Activated T-helper 1 cell treated with anti-CD3 and anti-CD28 coated beads, Interleukin-12 subunit alpha, Interleukin-12 subunit beta, Interleukin-2, Interleukin-4 antibody, amounts not matched to agents 30 ng/mL and 10 ng/mL and 1 ng/mL, durations not matched to agents 14 hours and 24 hours and 36 hours (primary cell): ENCODE measurements at places on chromosomes 7 and 10.

DNA sequence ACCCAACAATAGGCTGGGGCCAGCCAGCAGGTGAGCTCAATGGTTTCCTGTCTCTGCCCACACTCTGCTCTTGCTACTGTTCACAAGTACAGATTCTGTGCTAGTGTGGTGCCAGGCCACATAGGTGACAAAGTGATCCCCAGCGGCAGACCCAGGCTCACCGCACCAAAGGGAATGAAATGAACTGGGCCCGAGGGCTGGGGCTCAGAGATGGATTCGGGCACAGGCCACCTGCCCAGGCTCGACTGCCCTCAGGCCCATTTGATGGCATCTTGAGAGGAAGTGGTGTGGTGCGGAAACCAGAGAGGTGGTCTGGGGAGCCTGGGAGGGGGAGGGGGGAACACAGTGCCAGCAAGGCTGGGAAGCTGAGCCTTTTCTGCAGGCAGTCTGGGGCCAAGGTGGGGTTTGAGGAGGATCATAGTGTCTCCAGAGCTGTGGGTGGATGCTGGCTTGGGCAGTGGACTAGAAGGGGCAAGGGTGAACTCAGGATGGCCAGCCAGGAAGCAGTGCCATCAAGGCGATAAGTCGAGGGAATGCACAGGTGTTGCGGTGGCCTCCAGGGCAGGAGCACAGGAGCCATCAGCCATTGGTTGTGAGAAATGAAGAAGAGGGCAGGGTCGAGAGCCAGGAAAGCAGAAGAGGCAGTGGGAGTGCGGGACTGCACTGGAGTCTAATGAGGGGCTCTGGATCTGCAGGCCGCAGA is 85.2 kb downstream of the ARHGAP22 start:
- no peak for DNase-seq

GRCh38 chr7:44472843-44473242 is 17.6 kb downstream of the NUDCD3 start:
- DNase-seq: no peak

GRCh38 chr7:156230576-156230975 is 410.0 kb upstream of the RNF32 start:
- DNase-seq: no peak

DNA sequence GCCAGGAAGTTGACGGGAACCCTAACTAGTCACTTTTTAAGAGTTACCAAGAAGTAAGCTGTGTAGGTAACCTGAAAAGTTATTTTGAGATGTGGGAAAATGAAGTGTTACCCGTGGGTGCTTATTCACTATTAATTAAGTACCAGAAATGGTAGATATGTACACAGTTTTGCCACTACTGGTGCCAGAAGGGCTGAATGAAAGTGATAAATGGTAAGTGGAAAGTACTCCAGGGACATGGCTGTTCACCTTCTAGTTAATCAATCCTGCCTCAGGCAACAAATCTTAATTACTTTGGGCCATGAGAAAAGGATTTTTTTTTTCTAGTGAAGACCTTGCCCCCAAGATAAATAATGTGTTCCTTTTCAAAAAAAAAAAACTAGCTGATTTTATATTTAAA is 15.8 kb downstream of the NET1 start:
- no peak for DNase-seq

GRCh38 chr10:93071674-93072224 is 1.9 kb upstream of the CYP26A1 start:
- no peak for DNase-seq

DNA sequence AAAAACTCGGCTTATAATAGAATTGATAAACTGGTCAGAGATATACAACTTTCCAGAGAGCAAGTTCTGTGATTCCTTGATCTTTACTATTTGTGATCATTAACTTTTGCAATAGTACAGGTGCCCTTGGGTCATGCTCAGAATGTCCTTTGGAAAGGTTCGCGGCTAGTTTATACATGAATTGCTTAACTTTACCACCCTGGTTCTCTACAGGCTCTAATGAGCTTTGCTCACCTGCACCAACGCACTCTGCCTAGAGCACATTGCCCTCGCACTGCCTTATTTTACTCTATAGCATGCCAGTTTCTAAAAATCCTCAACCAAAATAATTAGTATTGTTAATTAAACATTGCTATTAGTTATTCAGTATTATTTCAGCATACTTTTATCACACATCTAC is 931.2 kb upstream of the KCND2 start:
- no peak for DNase-seq

DNA sequence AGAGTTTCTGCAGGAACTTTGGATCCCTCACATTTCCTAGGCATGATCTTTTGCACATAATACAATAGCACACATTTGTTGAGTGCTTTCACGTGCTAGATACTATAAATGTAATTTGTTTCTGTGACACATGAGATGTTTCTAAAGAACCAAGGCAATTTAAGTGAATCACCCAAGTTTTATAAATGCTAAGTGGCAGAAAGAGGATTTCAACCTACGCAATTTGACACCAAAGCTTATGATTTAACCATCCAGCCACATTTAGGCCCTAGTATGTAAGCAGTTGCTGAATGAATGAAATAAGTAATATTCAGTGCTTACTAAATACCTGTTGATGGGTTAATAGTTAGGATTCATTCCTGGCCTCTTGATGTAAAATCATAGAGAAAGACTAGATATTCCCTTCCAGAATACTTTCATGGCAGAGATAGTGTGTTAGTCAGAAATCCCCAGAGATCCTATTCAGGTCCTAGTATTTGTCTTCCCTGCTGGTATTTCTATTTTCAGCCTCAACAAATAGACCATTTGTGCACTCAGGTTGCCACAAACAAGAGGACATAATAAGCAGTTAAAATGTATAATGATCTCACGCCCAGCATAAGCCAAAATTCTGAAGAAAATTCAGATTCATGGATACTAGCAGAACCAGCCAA is 572.6 kb downstream of the IPMK start:
- no peak for DNase-seq

GRCh38 chr7:30270921-30271320 is 13.5 kb upstream of the ZNRF2 start:
- DNase-seq: no peak

- DNase-seq: no peak
Observed at GRCh38 chr10:49655099-49655498, 24.4 kb upstream of the C10orf53 start.

DNA sequence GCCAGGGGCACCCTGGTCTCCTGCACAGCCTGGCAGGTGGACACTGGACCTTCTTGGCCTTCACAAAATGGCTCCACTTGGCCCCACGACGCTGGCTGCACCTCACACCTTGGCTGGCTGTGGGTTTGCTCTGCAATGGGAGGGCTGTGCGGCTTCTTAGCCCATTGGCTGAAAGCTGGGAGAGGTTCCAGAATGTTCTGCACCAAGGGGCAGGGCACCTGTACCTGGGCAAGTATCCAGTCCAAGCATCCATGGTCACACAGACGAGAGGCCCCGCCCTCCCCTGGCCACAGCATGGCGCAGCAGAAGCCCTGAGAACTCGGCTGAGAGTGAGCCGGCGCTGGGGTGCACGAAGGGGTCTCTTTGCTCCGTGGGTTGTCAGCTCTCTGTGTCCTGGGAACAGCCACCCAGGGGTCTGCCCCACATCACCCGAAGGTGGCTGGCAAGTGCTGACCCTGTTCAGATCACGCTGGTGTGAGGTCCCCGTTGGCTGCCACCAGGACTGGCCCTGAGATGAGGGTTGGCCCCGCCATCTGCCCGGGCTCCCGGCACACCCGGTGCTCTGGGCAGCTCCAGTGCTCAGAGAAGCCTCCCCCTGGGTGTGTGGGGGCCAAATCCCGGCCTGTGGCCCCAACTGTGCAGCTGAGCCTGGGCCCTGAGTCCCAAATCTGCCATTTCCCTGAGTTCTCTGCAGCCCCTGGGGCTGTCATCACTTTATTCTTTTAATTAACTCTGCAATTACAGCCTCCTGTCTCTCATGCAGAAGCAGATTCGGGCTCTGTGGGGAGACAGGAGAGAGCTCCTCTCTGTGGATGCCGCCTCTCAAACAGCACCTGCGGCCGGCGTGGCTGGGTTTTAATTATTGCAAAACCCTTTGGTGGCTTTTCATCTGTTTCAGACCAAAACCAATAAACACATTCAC is 19.4 kb upstream of the ADGRA1 start:
- no peak for DNase-seq

- DNase-seq: no peak
Observed at GRCh38 chr7:91557789-91558404, 293.7 kb downstream of the FZD1 start.

DNA sequence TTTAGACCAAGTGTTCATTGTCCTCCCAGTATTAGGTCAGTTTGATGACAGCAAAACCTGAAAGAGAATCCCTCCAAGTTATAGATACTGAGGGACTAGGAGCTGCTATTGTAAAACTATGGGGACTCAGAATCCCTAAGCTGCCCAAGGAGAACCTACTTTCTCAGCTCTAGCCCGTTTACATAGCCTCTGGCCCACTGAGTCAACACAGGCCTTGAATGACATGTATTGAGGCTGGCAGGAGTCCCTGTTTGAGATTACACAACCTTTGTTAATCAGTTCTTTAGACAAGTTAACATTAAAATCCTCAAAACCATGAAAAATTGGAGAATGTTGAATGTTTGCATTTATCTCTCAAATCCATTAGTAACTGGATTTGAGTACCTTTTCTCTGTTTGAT is 1079.0 kb downstream of the KCNMA1 start:
- DNase-seq: no peak

DNA sequence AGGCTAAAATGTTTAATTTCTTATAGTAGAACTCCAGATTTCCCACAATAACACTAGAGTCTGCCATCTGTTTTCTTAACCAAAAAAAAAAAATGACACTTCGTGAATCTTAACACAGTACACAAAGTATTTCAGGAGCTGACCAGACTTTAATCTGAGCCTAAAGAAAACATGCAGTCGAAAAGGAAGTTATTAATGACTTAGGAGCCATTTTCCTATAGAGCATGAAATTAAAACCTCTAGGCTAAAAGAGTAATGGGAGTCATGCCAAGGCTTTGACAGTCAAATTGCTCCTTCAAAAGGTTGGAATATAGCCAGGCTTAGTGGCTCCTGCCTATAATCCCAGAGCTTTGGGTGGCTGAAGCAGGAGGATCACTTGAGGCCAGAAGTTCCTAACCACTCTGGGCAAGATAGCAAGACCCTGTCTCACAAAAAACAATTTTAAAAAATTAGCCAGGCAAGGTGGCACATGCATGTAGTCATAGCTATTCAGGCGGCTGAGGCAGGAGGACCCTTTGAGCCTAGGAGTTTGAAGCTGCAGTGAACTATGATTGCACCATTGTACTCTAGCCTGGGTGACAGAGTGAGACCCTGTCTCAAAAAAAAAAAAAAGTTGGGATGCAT is 13.6 kb downstream of the MICU1 start:
- DNase-seq: no peak

DNA sequence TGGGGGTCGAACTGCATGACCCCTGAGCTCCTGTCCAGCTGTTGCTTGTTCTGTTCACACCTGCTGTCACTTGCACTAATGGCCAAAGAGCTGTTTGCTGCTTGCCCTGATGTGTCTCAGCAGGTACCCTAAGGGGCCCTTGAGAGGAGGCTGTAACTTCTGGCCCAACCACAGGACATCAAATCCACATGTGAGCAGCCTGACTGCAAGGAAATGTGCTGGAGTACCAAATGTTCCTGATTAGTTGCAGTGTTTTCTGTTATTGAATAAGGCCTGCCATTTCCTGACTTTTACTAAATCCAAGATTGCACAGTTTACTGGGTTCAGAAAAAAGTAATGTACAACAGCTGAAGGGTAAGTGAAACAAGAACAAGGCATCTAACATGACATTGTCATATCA is 91.7 kb upstream of the IL6 start:
- no peak for DNase-seq

DNA sequence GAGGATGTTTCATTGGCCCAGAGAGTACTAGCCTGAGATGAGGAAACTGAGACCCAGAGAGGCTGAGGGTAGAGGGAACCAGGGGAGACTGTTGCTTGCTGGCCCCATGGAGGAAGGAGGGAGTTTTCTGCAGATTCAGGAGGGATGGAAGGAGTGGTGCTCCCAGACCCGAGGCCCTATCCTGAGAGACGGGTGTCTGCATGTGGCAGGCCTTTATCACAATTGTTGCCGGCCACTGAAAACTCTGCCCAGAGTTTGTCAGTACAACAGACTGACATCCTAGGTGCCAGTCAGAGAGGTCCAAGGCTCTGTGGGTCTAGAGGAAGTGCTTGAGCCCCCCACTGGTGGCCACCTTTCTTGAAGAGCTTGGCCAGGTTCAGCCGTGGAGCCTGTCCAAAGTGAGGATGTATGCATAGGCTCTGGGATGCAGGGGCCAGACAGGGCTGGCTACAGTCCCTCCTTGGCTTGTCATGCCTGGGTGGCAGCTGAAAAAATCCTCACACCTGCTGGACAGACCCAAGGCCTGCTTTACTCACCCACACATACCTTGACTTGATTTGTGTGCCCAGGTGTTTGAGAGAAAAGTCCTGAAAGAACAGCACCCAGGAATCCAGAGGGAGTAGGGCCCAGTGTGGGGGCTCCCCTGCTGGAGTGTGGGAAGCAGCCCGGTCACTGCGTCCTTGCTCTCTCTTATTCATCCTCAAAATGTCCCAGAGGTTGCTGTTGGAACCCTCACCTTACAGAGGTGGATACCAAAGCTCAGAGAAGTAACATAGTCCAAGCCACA is 65.2 kb downstream of the CLRN3 start:
- no peak for DNase-seq

GRCh38 chr10:74705358-74705980 is 120.9 kb upstream of the KAT6B start:
- DNase-seq: no peak

DNA sequence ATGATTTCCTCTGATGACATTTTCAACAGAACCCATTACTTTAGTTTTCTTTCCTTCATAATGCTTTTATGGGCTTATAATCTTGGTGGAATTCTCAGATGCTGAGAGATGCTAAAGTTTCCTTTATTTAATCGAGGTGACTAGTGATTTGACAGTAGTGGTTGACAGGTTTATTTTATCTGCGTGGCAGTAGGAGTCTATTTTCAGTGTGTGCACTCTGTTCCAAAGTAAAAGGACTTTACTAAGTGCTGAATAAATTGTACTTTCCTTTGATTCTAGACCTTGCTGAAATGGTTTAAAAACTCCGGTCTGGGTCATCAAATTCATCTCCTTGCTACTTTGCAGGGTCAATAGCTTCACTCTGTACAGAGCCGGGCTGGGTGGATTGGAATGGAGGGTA is 900.3 kb downstream of the LRMDA start:
- DNase-seq: no peak

DNA sequence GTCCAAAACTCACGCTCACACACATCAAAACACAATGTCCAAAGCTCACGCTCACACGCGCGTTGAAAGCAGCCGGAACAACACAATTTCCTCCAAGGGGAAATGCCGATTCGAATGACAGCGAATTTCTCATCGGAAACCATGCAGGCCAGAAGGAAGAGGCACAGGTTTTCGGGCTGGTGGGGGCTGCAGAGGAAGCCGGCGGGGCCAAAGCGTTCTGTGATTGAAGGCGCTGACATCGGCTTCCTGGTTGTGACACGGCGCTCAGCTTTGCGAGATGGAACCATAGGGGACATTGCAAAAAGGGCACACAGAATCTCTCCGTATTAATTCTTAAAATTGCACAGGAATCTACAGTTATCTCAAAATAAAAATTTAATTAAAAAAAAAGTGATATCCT is 61.3 kb downstream of the FOXL3 start:
- DNase-seq: peak; percentile 23

GRCh38 chr7:44306606-44307005 is 18.8 kb downstream of the CAMK2B start:
- DNase-seq: no peak
